GM12864 (cell line): ENCODE measurements at places on chromosomes 6 and 20.

DNA sequence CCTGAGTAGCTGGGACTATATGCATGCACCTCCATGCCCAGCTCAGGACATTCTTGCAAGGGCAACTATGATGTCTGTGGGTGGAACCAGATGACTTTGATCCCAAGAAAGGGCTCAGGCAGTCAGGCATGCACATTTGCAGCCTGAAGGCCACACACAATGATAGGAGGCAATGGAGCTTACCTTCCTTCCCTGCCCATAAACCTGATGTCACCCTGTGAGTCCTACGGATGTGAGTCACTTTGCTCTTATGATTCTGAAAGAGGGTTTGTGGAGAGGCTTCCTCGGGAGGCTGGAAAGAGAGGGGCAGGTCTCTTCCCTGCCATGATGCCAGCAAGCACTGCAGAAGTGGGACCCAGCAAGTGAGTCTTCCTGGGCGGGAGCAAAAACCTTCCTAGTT lies 202.4 kb downstream of the LY86 start:
- no peak for DNase-seq

DNA sequence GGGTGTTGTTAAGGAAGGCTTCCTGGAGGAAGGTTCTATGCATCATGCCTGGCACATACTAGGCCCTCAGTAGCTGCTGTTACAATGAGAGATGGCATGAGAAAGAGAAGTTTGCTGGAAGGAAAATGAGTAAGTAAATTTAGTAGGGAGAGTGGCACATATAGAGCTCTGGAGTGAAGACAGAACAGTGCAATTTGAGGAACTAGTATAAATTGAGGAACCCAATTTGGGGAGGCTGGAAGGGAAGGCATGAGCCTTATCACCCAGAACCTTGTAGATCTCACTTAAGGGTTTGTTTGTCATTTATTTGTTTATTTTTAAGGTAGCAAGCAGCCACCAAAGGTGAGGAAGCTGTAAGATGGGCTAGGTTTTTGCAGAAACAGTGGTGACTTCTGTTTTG lies 87.1 kb upstream of the SCGN start:
- DNase-seq, result no peak

DNA sequence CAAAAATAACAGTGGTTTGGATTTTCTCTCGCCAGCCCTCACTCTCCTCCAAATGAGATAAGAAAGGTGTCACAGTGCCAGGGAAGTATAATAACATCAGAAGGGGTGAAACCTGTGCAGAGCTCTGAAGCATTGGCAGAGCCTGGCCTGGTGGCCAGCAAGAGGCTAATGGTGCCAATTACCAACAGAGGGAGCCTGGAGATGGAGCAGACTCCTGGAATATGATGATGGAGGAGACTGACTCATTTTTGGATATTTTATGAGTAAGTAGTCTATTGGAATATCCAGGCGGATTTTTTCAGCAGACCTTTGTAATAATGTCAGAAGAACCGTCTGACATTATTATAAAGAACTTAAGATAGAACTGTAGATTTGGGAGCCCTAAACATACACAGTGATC lies 442.6 kb upstream of the MARCKS start:
- no peak for DNase-seq

GRCh38 chr6:159443417-159443920 lies 249.6 kb downstream of the SOD2 start:
- no peak for DNase-seq

- DNase-seq, result no peak
Observed at GRCh38 chr6:117907601-117908245, 659 bp downstream of the SLC35F1 start.

DNA sequence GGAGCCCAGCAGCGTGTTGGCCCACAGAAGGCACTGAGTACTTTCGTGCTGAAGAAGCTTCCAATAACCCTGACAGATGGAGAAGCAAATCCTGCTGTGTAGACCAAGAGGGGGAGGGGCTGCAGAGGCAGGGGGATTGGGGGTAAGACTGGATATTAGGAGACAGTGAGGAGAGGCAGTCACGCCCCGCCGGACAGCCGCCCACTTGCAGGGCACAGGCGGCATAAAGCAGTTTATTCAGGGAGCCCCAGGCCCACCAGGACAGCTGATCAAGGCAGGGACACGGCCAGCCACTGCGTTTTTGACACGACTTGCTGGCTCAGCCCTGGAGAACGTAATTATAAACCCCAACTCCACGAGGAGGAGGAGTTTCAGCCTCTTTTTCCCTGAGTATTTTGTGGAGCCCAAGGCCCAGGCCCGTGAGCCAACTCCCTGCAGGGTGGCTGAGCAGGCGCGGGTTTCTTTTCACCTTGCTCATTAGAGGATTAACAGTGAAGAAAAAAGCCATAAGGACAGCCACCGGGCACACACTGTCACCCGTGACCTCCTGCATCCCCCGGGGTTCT lies 177.9 kb downstream of the TFAP2C start:
- DNase-seq, result no peak

DNA sequence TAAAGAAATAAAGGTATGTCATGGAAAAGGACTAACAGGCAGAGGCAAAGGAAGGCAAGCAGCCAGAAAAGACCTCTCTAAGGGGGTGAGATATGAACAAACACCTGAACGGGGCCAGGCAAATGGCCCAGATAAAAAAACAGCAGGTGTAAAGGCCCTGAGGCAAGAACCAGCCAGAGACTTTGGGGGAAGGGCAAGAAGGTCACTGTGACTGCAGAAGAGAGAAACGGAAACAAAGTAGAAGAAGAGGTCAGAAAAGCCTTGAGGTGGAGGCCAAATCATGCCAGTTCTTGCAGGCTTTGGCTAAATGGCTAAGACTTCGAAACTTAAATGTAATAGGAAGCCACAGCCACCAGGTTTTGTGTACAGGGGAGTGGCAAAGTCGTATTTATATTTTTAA lies 30.8 kb downstream of the KIF16B start:
- DNase-seq, result no peak

DNA sequence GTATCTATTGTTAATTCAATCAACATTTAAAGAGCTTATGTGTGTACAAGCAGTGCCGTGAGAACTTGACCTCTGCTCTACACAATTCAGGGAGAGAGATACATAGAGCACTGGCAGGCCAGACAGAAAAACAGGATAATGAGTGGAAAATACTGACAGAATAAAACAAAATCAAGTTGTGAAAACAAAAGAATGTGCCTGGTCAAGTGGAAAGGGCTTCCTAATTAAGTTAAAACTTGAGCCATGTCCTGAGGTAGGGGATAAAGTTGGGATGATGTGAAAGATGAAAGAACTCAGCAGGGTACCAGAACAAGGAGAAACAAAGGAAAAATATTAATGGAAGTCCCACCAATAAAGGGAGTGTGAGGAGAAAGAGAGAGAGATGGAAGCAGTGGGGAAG lies 672.8 kb downstream of the GRIK2 start:
- DNase-seq, result no peak

- no peak for DNase-seq
Observed at GRCh38 chr6:140274548-140274947, 900.1 kb upstream of the CITED2 start.

DNA sequence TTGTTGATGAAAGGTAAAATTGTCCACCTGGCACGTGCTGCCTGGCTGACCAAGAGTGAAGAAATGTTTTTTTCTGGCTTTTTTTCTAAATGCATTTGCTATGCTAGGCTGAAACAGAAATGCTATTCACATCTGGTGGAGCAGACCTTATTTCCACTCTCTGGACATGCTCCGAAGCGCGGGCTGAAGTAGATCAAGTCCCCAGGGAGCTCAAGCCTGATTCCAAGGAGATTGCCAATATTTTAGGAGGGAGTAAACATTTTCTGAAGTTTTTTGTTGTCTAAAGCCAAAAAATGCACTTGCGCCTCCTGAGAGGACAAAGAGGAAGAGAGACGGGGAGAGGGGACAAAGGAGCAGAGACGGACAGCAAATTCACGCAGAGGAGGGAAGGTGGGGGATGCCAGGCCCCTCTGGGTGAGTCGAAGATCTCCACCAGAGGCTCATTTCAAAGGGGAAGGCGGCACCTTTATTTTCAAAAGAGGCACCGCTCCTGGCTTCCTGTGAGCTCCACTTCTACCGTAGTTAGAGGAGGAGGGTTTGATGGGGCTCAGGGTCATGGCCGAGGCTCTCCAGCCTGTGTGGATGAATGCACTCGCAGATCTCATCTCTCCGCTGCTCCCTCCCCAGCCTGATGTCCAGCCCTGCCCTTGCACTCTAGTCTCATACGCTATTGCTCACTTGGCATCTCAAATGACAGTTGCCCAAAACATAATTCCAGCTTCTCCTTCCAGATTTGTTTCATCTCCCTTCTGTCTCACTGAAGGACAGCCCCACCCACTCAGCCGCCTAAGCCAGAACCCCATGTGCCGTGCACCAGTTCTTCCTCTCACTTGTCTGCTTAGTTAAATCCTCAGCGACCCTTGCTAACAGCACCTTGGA lies 23.1 kb upstream of the SMOC2 start:
- no peak for DNase-seq

GRCh38 chr6:153003366-153003690 lies 819 bp upstream of the MTRF1L start:
- DNase-seq, result no peak

- peak; percentile 38 for DNase-seq
Observed at GRCh38 chr20:58209652-58210397, 18.6 kb downstream of the ANKRD60 start.

DNA sequence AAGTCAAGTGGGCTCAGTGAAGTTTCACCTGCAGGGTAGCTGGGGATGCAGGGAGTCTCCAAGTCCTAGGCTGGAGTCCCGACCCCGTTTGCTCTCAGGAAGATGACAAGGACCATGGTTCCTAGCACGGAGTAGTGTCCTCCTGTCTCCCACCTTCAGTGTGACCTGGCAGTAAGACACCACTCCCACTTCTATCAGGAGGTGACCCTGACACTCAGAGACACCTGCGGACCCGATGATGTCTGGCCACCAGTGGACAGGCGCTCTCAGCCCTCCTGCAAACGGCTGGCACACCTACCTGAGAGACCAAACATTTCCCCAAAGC lies 1.1 kb downstream of the SOD2 start:
- no peak for DNase-seq

- DNase-seq, result no peak
Observed at GRCh38 chr20:32251470-32251869, 26.0 kb upstream of the KIF3B start.

- no peak for DNase-seq
Observed at GRCh38 chr6:14822679-14823078, 423.2 kb upstream of the JARID2 start.

- no peak for DNase-seq
Observed at GRCh38 chr20:60062431-60063047, 104.3 kb downstream of the CDH26 start.

DNA sequence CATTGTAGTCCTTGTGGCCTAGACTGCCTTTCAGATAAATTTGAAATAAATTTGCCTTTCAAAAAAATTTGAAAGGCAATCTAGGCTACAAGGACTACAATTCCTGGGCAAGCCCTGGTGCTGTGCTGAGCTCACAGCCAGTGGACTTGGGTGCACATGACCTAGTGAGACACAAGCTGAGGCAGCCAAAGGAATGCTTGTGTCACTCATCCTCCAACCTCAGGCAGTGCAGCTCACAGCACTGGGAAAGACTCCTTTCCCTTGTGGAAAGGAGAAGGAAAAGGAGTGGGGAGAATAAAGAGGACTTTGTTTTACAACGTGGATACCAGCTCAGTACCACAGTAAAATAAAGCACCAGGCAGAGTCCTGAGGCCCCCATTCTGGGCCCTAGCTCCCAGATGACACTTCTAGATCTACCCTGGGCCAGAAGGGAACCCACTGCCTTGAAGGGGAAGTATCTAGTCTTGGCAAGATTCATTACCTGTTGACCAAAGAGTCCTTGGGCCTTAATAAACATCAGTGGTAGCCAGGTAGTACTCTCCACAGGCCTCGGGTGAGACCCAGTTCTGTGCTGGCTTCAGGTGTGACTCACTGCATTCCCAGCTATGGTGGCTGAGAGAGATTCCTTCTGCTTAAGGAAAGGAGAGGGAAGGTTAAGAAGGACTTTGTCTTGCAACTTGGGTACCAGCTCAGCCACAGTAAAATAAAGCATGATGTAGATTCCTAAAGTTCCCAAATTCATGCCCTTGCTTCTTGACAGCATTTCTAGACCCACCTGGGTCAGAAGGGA lies 659.7 kb upstream of the FLRT3 start:
- DNase-seq, result no peak

DNA sequence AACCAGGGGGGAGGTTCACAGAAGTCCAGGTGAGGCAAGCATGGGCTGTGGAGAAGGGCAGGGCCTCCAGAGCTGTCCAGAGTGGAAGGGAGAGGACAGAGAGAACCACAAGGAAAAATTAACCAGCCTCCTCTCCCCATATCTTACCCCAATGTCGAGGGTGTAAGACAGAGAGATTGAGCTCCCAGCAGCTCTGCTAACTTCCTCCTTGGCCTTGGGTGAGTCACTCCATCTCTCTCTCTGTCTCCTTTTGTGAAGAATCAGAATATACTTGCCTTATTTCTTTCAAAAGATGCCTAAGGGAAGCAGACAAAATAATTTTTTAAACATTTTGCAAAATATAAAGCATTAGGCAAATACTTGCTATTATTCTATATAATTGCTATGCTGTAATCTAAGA lies 58.3 kb upstream of the IYD start:
- DNase-seq, result no peak

GRCh38 chr6:78639111-78640110 lies 227.9 kb upstream of the IRAK1BP1 start:
- DNase-seq, result no peak

DNA sequence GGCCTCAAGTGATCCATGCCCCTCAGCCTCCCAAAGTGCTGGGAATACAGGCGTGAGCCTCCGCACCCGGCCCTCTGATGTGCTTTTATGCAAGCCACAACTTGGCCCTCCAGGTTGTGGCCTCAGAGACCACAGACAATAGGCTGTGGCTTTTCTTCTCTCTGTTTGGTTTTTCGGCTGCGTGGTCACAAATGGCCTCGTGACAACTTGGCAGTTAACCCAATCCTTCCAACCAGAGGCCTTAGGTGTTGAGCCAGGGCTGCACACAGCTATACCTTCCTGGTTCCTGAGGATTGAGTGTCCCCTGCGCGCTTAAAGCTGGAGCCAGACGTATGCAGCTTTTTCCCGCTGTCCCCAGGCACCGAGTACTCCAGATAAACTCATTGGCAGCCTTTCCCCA lies 6.3 kb upstream of the TGM3 start:
- peak; percentile 19 for DNase-seq

DNA sequence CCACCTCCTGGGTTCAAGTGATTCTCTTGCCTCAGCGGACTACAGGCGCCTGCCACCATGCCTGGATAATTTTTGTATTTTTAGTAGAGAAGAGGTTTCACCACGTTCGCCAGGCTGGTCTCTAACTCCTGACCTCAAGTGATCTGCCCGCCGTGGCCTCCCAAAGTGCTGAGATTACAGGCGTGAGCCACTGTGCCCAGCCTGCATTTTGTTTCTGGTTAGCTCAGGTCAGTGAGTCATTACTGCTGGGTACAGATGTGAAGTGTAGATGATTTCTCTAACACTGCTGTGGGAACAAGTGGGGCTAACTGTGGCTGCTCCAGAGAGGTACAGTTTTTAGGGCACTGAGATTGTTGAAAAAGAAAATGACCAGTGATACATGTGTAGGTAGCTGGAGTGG lies 188.6 kb downstream of the PRL start:
- no peak for DNase-seq

- peak; percentile 42 for DNase-seq
Observed at GRCh38 chr6:130105996-130106704, 87.8 kb downstream of the L3MBTL3 start.

- no peak for DNase-seq
Observed at GRCh38 chr20:57317789-57318371, 11.7 kb upstream of the SPO11 start.

- DNase-seq, result no peak
Observed at GRCh38 chr6:50707652-50708300, 5.5 kb upstream of the TFAP2D start.

GRCh38 chr6:150666071-150666470 lies 66.4 kb downstream of the PLEKHG1 start:
- DNase-seq, result no peak

GRCh38 chr6:169775321-169775720 lies 23.9 kb downstream of the ERMARD start:
- DNase-seq, result no peak
